ENCODE measurements at places on chromosomes 2 and 18.

- DNase-seq: no peak
These were observed 56.0 kb downstream of the UBE2E3 start for GRCh38 chr2:181036445-181036844.

DNA sequence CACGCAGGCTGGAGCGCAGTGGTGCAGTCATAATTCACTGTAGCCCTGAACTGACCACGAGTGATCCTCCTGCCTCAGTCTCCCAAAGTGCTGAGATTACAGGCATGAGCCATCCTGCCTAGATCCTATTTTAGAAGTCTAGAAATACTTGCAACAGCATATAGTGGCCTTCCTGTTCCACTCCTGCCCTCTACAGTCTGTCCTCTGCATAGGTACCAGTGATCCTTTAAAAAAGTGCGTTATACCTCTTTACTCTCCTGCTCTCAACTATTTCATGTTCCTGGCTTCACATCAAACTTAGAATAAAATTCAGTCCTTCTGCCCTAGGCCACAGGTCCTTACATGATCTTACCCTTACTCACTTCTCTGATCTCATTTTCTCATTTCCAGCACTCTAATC, 6.0 kb downstream of the COMMD1 start:
- no peak for DNase-seq

DNA sequence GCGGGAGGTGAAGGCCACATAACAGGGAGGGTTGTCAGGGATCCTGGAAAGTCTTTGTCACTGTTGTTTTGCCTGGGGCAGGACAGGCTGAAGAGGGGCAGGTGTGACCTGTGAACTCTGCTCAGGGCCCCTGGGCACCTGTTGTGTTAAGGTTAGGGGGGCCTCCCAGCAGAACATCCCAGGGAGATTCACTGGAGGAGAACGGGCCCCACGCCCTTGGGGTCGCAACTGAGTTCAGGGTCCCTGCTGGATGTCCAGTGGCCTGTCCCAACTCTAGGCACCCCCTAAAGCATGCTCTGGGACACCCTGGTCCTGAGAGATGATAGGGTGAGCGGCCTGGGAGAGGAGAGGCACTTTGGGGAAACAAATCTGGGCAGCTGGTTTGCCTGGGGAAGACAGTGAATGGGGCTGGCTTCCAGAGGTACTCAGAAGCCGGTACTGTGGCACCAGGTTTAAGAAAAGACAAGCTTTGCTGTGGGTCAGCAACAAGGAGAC, 22.9 kb downstream of the GPR35 start:
- no peak for DNase-seq

- DNase-seq: no peak
These were observed 110.8 kb downstream of the SPTBN1 start for GRCh38 chr2:54566896-54567295.

GRCh38 chr2:31577143-31577542, 3.6 kb downstream of the SRD5A2 start:
- DNase-seq: no peak

DNA sequence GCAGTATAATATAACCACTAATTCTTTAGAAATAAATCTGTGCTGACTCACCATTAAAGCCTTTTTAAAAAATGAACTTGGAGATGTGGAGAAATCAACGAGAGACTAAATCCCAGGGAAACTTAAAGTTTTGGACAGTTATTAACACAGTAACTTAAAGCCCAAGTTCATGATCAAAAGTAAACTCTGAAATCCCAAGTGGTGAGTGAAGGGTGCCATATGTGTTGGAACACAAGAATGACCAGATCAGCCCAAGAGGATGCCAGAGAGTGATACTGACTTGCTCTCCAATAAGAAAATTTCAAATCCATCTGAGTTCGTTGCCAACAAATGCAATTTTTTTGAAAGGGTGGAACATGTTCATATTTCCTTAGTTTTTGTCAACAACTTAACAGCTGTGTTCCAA, 838.1 kb upstream of the ACVR2A start:
- DNase-seq: no peak

GRCh38 chr18:73409242-73409641, 541.5 kb upstream of the NETO1 start:
- DNase-seq: no peak

DNA sequence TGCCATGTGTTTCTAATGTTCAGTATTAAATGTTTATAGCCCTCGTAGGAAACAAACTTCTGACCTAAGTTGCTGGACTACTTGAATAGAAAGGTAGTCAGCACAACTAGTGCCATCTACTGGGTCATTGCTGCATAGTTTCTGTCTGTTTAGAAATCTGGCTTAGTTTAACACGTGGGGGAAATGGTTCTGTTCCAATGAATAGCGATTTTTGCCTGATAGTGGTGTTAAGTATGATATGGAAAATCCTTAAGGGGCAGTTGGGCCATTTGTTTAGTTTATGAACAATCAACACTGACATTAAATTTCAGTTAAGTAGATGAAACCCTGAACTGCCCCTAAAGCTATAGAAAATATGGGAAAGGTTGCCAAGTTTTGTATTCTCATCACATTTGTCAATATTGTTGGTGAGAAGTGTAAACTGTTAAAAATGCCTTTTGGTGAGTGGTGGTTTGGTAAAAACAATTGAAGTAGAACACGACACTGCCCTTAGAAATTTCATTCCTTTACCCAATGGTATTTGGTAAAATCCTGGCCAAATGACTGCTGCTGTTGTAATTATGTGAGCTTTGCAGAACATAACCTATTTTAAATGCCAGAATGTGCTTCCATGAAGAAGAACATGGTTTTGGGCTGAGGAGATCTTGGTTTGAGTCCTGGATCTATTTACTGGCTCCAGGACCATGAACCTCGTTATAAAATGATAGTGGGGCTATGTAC, 13.2 kb downstream of the NABP1 start:
- no peak for DNase-seq
